Heart left ventricle (tissue), 16 donors: ENCODE measurements at places on chromosomes 13 and 19.
A peak's percentile ranks its signal among the peaks of the same experiment; 100 is the strongest.

- H3K36me3 ChIP-seq: no peaks in the 10 kb centered on the region
- no peaks in the 10 kb centered on the region for H3K27me3 ChIP-seq
- H3K4me1 ChIP-seq: no peaks in the 10 kb centered on the region
- H3K4me3 ChIP-seq: no peak overlapping the region
- DNase-seq: no peak
- H3K27ac ChIP-seq: no peak overlapping the region
Observed at GRCh38 chr19:10036601-10037071, 23.4 kb downstream of the RDH8 start.

DNA sequence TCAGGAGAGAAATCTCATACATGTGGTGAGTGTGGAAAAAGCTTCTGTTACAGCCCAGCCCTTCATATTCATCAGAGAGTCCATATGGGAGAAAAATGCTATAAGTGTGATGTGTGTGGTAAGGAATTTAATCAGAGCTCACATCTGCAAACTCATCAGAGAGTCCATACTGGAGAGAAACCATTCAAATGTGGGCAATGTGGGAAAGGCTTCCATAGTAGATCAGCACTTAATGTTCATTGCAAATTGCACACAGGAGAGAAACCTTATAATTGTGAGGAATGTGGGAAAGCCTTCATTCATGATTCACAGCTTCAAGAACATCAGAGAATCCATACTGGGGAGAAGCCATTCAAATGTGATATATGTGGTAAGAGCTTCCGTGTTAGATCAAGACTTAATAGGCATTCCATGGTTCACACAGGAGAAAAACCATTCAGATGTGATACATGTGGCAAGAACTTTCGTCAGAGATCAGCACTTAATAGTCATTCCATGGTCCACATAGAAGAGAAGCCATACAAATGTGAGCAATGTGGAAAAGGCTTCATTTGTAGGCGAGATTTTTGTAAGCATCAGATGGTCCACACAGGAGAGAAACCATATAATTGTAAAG lies 15.2 kb downstream of the ZNF221 start:
- no peak overlapping the region for H3K4me3 ChIP-seq
- no peak for DNase-seq
- H3K36me3 ChIP-seq: peaks cover 60% of the 10 kb centered on the region

GRCh38 chr13:99553033-99553432 lies 51.8 kb downstream of the TM9SF2 start:
- no peaks in the 10 kb centered on the region for H3K36me3 ChIP-seq
- no peaks in the 10 kb centered on the region for H3K4me1 ChIP-seq
- H3K27me3 ChIP-seq: no peaks in the 10 kb centered on the region
- H3K27ac ChIP-seq: no peak overlapping the region
- H3K4me3 ChIP-seq: no peak overlapping the region

- no peaks in the 10 kb centered on the region for H3K4me1 ChIP-seq
- no peak overlapping the region for H3K27ac ChIP-seq
- H3K4me3 ChIP-seq: no peak overlapping the region
- H3K27me3 ChIP-seq: no peaks in the 10 kb centered on the region
Observed at GRCh38 chr13:73251626-73252265, 192.9 kb downstream of the KLF5 start.

- H3K4me3 ChIP-seq: peak overlapping the region; percentile 72
- peaks cover 20% of the 10 kb centered on the region for H3K4me1 ChIP-seq
- no peaks in the 10 kb centered on the region for H3K27me3 ChIP-seq
- no peak for DNase-seq
- H3K36me3 ChIP-seq: no peaks in the 10 kb centered on the region
- peak overlapping the region; percentile 85 for H3K27ac ChIP-seq
Observed at GRCh38 chr13:44142540-44142867, 231.1 kb upstream of the SERP2 start.
